ENCODE measurements at places on chromosomes 7 and 10.

DNA sequence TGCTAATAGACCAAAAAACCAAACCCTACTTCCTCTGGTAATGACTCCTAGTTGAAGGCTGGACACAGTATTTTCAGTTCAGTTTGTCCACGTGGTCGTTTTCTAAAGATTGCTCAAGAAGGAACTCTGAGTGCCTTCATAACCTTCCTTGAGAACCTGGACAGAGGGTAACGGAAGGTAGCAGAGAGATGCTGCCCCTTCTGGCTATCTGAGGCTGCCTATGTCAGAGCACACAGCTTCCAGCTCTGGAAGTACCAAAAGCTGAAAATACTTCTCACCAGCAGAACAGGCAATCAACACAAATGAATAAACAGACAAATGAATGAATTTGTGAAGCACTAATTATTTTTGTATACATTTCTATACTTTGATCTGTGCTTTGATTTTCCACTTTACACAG lies 85.2 kb downstream of the AMPH start:
- no peak for DNase-seq

DNA sequence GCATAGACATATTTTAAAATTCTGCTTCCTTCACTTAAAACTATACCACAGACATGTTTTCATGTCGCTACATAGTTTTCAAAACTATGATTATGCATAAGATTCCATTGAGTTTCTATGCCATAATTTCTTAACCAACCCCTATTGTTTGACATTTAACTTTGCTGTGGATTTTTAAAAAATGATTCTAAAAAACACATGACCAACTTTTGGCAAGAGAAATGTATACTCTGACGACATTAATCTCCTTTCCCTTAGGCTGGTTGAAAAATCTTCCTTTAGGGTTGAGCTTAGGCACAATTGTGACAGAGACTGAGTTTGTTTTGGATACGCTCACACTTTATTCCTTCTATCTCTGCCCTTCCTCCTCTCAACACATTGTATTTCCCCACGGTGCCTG lies 14.9 kb downstream of the CREB5 start:
- no peak for DNase-seq

GRCh38 chr7:130224210-130224609 lies 16.6 kb downstream of the SSMEM1 start:
- no peak for DNase-seq

DNA sequence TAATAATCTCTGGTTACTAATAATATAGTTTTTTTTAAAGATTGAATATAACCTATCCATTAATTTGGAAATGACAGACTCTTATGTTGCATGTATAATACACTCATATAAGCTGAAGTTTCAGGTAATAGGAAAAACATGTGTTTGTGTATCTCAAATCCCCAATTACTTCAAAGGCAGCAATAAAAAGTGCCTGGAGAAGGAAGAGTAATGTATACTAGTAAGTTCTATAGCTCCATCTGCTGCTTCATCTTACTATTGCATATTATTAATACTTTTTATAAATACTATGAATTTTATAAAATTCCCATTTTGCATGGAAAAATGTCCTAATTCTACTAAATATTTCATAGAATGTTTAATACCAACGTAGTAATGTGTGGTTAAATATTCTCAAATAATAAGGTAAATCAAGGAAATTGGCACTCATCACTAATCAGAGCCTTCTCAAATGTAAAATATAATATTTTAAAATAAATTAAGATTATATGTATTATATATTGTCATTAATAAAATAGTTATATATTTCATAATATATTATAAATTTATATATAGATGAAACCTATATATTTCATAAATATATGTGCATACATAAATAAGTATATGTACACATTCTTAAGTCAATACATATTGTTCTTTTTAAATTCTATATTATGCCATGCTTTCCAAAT lies 311.9 kb downstream of the HGF start:
- DNase-seq: peak; percentile 70

DNA sequence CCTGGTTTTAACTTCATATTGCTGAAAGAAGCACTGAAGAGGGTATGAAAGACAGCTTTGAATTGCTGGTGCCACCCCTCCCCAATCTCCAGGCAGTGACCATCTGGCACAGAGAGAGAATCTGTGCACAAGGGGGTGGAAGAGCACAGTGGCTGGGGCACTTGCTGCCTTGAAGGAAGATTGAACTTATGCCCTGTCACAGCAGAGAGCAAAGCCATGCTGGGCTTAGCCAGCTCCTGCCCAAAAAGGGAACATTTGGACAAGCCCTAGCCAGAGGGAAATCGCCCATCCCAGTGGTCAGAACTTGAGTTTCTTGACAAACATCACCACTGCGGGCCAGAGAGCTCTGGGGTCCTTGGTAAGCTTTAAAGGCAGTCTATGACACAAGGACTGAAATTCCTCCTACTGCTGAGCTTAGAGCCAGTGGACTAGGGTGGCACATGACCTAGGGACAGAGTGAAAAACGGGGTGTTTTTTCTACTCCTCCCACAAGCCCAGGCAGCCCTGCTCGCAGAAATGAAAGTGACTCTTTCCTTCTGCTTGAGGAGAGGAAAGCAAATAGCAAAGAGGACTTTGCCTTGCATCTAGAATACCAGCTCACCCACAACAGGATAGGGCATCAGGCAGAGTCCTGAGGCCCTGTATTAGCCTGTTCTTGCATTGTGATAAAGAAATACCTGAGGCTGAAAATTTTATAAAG lies 257.2 kb downstream of the CTNNA3 start:
- DNase-seq: no peak

DNA sequence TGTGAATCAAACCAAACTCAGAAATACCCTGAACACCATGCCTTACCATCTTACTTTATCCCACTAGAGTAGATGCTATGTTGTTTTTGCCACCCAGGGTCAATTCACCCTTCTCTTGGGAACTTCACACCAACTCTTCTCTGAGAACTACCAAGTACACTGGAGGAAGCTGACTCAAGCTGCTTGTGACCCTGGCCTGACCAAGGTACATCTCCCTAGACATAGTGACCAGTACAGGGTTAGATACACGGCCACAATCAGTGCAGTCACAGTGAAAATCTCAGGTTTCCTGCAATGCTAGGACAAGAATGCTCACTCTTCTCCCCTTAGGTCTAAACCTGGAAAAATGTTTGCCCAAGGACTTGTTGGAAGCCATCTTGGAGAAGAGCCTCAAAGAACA lies 31.8 kb downstream of the EZH2 start:
- DNase-seq: peak; percentile 45

All from choroid plexus epithelial cell (primary cell).